ENCODE measurements at places on chromosomes 1 and 21.

- DNase-seq: peak; percentile 52
Measured at GRCh38 chr1:226738995-226739695, at the start of gene ITPKB. Gene ITPKB (minus strand): TSS chr1:226739282. CDS start chr1:226737458, 1,824 bp downstream.

- no peak for DNase-seq
Measured at GRCh38 chr1:234398849-234399381, 25.7 kb downstream of the COA6 start.

DNA sequence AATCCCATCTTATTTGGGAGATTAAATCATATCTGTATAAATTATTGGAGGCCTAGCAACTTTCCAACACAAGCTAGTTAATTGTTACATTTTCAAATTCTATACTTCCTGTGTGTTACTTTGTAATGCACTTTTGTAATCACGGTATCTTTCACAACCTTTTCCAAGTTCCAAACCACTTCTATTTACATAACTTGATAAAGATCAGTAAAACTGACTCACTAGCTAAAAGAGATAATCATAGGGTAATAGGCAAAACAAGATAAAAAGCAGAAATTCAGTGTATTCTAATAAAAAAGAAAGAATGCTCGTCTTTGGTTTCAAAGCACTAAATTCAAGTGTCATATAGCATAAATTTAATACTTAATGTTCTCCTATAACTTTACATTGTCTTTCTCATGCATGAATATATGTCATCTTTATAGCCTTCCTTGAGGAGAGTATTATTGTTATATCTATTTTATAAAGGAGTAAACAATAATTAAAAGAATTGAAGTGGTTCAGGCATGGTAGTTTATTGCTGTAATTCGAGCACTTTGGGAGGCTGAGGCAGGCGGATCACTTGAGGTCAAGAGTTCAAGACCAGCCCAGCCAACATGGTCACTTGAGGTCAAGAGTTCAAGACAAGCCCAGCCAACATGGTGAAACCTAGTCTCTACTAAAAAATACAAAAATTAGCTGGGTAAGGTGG is 66.4 kb downstream of the RGS13 start:
- peak; percentile 16 for DNase-seq

- no peak for DNase-seq
Measured at GRCh38 chr21:34927992-34928391, 121.1 kb downstream of the RUNX1 start.

Measured in HFF-Myc (cell line).